ENCODE measurements at places on chromosomes 12 and 14. TPM values are rescaled to one million over a fixed set of nuclear protein-coding genes. Genes with fewer than 3 reads are reported as not detected.

DNA sequence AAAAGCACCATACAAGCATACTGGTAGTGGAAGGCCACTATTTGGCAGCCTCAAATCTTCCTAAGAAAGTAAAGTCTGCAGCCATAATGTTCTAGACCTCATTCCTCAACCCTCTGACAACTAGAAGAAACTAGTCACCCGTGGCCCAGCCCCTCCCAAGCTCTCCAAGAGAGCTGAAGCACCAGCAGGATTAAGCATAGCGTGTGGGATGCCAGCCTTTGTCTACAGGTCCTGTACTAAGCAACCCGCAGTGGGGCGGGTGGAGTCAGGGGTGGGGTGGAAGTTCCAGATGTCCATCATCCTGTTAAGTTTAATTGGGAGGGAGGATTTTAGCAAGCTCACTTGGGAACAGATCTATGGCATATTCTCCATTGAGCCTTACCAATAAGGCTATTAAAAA is 14.2 kb downstream of the SLC11A2 start:
- no peaks in the 10 kb centered on the region for H3K27me3 ChIP-seq
- peak; percentile 82 for DNase-seq
- H3K4me3 ChIP-seq, result no peak overlapping the region
- peaks cover 32% of the 10 kb centered on the region for H3K4me1 ChIP-seq

- H3K4me1 ChIP-seq, result no peaks in the 10 kb centered on the region
- no peak overlapping the region for H3K4me3 ChIP-seq
- DNase-seq, result no peak
- no peaks in the 10 kb centered on the region for H3K36me3 ChIP-seq
- H3K27ac ChIP-seq, result no peak overlapping the region
Observed at GRCh38 chr14:84785996-84786395, 743.9 kb upstream of the FLRT2 start.

DNA sequence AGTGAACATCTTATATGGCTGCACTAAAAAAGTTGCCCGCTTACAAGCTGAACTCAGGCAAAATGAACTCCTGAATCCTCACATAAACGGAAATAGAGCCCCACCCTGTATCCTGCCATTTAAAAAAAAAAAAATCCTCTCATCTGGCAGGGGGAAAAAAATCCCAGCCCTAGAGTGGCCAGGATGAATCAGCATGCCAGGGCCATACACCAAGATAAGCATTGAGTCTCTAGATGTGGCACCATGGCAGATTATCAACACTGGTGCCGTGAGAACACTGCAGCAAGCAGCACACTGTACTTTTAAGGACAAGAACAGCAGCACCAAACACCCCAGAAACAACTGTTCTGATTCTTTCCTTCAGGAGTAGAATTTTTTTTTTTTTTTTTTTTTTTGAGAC is 65.5 kb downstream of the RASSF3 start:
- DNase-seq, result no peak
- no peaks in the 10 kb centered on the region for H3K36me3 ChIP-seq
- H3K4me3 ChIP-seq, result no peak overlapping the region
- H3K27me3 ChIP-seq, result no peaks in the 10 kb centered on the region
- H3K4me1 ChIP-seq, result peaks cover 15% of the 10 kb centered on the region
- no peak overlapping the region for H3K27ac ChIP-seq

DNA sequence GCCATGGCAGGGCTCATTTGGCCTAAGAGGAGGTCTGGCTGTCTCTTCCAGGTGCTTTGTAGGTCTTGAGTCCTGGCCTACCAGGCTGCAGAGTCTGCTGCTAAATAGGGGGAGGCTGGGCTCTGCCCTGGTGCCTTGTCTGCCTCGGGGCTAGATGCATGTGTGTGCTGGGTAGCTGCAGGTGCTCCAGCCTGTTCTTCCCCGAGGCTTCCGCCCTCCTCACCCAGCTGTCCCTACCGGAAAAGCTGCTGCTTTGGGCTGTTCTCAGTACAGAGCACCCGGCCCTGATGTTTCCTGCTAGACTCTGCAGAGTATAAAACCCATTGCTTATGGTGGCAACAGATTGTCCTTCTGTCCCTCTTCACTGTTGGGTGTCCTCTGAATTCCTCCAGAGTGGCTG is 37.7 kb downstream of the RAB35 start:
- H3K27ac ChIP-seq, result no peak overlapping the region
- H3K36me3 ChIP-seq, result no peaks in the 10 kb centered on the region
- H3K27me3 ChIP-seq, result no peaks in the 10 kb centered on the region
- no peak overlapping the region for H3K4me3 ChIP-seq

- H3K4me3 ChIP-seq, result no peak overlapping the region
- peak; percentile 42 for DNase-seq
- H3K4me1 ChIP-seq, result no peaks in the 10 kb centered on the region
- no peaks in the 10 kb centered on the region for H3K36me3 ChIP-seq
- no peak overlapping the region for H3K27ac ChIP-seq
- no peaks in the 10 kb centered on the region for H3K27me3 ChIP-seq
Observed at GRCh38 chr14:106308839-106309389, 782.5 kb downstream of the TMEM121 start.

DNA sequence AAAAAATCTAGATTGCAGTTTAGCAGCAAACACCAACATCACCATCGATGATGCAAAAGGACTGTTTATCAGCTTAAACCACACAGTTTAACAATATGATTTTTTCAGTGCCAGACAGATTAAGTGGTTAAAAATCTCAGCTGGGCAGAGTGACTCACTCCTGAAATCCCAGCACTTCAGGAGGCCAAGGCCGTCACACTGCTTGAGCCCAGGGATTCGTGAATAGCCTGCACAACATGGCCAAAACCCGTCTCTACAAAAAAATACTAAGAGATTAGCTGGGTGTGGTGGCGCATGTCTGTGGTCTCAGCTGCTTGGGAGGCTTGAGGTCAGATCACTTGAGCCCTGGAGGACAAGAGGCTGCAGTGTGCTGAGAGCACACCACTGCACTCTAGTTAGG is 8.9 kb downstream of the RSRC2 start:
- H3K4me3 ChIP-seq, result no peak overlapping the region
- H3K36me3 ChIP-seq, result peaks cover 92% of the 10 kb centered on the region
- no peak for DNase-seq
- H3K27me3 ChIP-seq, result no peaks in the 10 kb centered on the region
- no peak overlapping the region for H3K27ac ChIP-seq

Gene NRXN3
- total RNA-seq, result 5.9 TPM

DNA sequence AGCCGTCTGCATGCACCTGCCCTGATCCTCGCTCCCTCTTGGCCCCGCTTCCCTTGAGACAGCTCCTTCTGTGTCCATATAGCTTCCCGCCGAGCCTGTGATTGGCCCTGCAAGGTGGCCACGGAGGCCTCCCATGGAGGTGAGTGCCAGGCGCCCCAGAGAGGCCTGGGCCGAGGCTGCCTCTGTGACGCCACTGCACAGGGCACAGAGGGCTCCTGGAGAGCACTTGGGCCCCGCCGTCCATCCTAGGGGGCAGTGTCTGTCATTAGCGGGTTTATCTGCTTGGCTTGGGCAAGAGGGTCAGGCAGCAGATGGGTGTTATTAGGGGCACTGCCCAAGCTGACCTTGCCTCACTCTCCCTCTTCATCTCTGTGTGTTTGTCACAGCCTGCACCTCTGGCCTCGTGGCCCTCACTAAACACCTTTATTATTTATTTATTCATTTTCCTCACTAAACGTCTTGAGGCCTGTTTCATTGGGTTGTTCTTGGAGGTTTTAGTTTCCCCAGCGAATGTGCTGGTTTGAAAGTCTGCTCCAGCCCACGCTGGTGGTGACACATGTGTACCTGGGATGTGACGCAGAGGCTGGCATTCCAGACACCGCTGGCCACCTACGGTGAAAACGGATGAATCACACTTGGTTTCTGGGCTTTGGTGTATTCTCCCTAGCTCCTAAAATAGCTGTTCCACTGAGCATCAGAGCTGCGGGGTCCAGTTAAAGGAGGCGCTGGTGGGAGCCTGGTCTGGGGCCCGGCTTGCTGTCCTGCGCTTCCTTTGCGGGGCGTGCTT is 5.9 kb downstream of the ZFYVE21 start:
- no peak overlapping the region for H3K4me3 ChIP-seq
- no peak overlapping the region for H3K27ac ChIP-seq
- no peaks in the 10 kb centered on the region for H3K36me3 ChIP-seq
- no peaks in the 10 kb centered on the region for H3K27me3 ChIP-seq
- H3K4me1 ChIP-seq, result peaks cover 10% of the 10 kb centered on the region

Gene KITLG
- total RNA-seq, result 1.2 TPM

Gene BCL2L14
- not detected for total RNA-seq

Gene PRIM1
- 108 TPM for total RNA-seq

Gene ACRBP
- 2.7 TPM for total RNA-seq

DNA sequence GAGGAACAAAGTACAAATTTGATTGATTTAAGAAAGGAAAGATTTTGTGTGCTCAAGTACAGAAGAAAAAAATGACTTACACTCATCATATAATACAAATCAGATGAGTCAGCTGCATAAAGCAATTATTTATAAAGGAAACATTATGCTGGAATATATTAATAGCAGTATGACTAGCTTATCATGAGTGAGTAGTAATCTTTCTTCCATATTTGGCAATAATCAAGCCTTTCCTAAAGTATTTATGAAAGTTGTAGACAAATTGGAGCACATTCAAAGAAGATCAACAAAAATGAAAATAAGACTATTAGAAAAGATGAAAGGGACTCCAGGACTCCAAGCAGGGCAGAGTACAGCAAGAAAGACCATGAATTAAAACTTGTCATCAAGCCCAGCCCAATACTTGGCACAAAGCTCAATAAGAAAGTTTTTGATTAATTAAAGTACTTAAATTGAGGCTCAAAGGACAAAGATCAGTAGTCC is 32.8 kb downstream of the CCER1 start:
- H3K27me3 ChIP-seq, result no peaks in the 10 kb centered on the region
- H3K4me3 ChIP-seq, result no peak overlapping the region
- no peak for DNase-seq
- no peaks in the 10 kb centered on the region for H3K4me1 ChIP-seq
- H3K36me3 ChIP-seq, result no peaks in the 10 kb centered on the region

Gene LRRC10
- not detected for total RNA-seq

GRCh38 chr12:21780786-21781185 is 6.3 kb upstream of the KCNJ8 start:
- no peak for DNase-seq
- no peaks in the 10 kb centered on the region for H3K36me3 ChIP-seq
- peaks cover 26% of the 10 kb centered on the region for H3K27me3 ChIP-seq
- no peak overlapping the region for H3K27ac ChIP-seq
- no peak overlapping the region for H3K4me3 ChIP-seq

Gene IL31
- total RNA-seq, result not detected

- no peaks in the 10 kb centered on the region for H3K36me3 ChIP-seq
- no peak for DNase-seq
- no peaks in the 10 kb centered on the region for H3K27me3 ChIP-seq
- peaks cover 18% of the 10 kb centered on the region for H3K4me1 ChIP-seq
- no peak overlapping the region for H3K27ac ChIP-seq
Observed at GRCh38 chr12:104529130-104529874, 72.6 kb downstream of the CHST11 start.

- H3K4me3 ChIP-seq, result peak overlapping the region; percentile 78
- DNase-seq, result no peak
- H3K27ac ChIP-seq, result no peak overlapping the region
- H3K27me3 ChIP-seq, result no peaks in the 10 kb centered on the region
- no peaks in the 10 kb centered on the region for H3K4me1 ChIP-seq
- H3K36me3 ChIP-seq, result no peaks in the 10 kb centered on the region
Observed at GRCh38 chr12:102061096-102061559, 663 bp downstream of the WASHC3 start.

DNA sequence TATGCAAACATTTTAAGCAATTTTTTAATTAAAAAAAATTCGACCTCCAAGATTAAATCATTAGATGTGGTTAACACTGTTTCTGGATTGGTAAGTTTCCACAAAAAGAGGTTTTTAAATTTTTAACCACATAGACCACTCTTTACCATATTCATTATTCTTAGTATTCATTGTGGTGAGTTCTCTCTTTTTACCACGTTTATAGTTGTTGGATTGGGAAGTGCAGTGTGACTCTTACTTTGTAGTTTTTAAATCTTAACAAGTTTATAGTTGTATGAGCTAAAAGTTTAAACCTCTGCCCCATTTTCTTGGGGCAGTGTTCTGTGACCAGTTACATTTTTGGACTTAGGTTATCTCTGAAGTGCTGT is 8.6 kb downstream of the ATP2A2 start:
- peaks cover 9% of the 10 kb centered on the region for H3K4me1 ChIP-seq
- no peak overlapping the region for H3K4me3 ChIP-seq
- H3K36me3 ChIP-seq, result peaks cover 29% of the 10 kb centered on the region
- H3K27ac ChIP-seq, result no peak overlapping the region
- no peaks in the 10 kb centered on the region for H3K27me3 ChIP-seq

Gene RIMBP2
- 0.84 TPM for total RNA-seq

Gene PRMT5
- total RNA-seq, result 54.6 TPM

- H3K36me3 ChIP-seq, result no peaks in the 10 kb centered on the region
- no peak overlapping the region for H3K27ac ChIP-seq
- DNase-seq, result no peak
- H3K27me3 ChIP-seq, result peaks cover 56% of the 10 kb centered on the region
- H3K4me1 ChIP-seq, result peaks cover 16% of the 10 kb centered on the region
Observed at GRCh38 chr14:105409364-105409763, 10.3 kb upstream of the MTA1 start.

Gene ANO4
- total RNA-seq, result not detected

Gene DPY19L2
- total RNA-seq, result 14.7 TPM

GRCh38 chr14:93973607-93974006 is 2.8 kb downstream of the ASB2 start:
- DNase-seq, result no peak
- H3K27me3 ChIP-seq, result no peaks in the 10 kb centered on the region
- peaks cover 12% of the 10 kb centered on the region for H3K4me1 ChIP-seq

DNA sequence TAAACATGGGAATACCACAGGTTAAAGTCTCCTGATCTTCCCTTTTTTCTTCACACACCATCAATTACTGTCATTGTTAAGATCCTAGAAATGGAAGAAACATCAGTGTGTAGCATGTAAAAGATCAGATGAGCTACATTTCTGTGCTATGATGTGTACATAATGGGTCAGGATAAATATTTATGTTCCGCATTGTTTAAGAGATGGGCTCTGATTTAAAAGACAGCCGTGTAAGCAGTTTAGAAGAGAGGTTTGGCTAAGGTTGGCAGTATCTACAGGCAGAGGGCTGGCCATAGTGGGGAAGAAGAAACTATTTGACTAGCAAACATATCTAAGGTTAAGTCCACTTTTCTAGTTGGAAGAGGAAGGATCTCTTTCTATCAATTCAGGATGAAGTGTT is 49.4 kb downstream of the LRRC9 start:
- H3K36me3 ChIP-seq, result no peaks in the 10 kb centered on the region
- DNase-seq, result no peak
- peaks cover 6% of the 10 kb centered on the region for H3K4me1 ChIP-seq
- H3K27ac ChIP-seq, result no peak overlapping the region
- no peaks in the 10 kb centered on the region for H3K27me3 ChIP-seq

- H3K27ac ChIP-seq, result peak overlapping the region; percentile 10
- H3K4me3 ChIP-seq, result no peak overlapping the region
- H3K4me1 ChIP-seq, result peaks cover 8% of the 10 kb centered on the region
- H3K27me3 ChIP-seq, result no peaks in the 10 kb centered on the region
- DNase-seq, result peak; percentile 11
Observed at GRCh38 chr14:44030831-44031383, 476.2 kb downstream of the FSCB start.
